ENCODE measurements at places on chromosomes 13 and 19. TPM values are rescaled to one million over a fixed set of nuclear protein-coding genes. Genes with fewer than 3 reads are reported as not detected.

Gene ATP4A
- total RNA-seq = not detected

Gene SIGLECL1
- total RNA-seq = not detected

GRCh38 chr13:76454991-76455390 is 431.2 kb downstream of the KCTD12 start:
- no peak for DNase-seq

DNA sequence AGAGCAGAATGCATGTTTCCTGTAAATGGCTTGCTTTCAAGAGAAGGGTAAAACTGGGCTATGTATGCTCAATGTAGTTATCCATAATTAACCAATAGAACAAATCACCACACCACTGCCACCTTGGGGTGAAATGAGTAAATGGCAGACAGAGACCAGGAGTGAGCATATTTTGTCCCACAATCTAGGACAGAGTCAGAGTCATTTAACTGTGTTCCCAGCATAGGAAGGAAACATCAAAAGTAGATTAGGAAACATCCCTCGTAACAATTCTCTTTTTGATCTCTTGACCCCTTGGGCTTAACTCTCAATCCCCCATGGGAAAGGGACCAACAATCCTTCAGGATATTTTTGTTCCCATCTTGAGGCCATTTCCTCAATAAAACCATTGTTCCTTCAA is 224.8 kb downstream of the NHLRC3 start:
- DNase-seq = no peak

DNA sequence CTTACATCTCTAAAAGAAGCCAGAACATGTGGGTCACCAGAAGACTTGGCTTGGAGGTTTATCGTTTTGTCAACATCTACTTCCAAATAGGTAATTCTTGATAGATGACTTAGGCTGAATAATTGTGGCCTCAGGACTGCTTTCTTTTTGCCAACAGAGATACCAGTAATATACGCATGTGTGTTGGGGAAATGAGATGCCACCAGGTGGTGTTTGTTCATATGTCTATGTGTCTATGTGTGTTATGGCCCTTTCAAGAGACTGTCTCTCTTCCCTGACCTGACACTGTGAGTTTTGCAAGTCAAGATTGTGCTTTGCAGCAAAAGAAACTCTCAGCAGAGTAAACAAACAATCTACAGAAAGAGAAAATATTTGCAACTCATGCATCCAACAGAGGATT is 31.6 kb upstream of the METTL21C start:
- no peak for DNase-seq
